Fibroblast of skin of right quadriceps (primary cell): ENCODE measurements at places on chromosomes 5 and 9.

DNA sequence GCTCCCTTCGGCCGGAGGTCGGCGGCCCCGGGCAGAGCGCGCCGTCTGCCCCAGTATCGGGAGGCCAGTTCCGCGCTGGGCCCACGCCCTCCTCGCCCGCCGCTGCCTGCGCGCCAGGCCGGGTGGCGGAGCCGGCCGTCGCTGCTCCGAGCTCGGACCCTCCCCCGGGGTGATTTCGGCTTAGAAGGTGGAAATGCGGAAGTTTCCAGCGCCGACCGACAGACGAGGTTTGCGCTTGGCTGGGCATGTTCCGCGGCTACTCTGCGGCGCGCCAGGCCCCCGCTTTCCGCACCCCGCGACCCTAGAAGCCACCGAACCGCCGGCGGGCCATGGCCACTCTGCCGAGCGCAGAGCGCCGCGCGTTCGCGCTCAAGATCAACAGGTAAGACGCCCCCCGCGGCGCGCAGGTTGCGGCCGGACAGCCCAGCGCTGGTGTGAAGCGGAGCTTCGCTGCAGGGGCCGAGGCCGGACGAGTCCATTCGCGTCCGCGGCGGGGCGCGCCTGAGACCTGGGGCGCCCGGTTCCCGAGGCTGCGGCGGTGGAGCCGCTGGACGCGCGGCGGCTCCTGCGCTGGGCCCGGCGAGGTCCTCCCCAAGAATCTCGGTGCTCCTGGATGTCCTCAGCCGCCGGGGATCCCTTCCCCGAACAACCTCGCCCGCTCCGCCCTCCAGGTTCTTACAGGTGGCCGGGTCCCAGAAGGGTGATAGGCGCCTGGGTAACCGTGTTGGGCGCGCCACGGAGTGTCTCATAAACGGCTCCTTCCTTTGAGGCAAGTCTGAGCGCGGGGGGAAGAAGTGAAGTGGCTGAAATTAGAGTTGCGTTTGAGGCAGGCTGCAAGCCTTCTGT is at the start of gene DOCK8:
TSS of gene DOCK8 (plus strand) at position 218 of the 846 bp plus-strand sequence. CDS start at position 330, 112 bp downstream.
- no peak for DNase-seq

DNA sequence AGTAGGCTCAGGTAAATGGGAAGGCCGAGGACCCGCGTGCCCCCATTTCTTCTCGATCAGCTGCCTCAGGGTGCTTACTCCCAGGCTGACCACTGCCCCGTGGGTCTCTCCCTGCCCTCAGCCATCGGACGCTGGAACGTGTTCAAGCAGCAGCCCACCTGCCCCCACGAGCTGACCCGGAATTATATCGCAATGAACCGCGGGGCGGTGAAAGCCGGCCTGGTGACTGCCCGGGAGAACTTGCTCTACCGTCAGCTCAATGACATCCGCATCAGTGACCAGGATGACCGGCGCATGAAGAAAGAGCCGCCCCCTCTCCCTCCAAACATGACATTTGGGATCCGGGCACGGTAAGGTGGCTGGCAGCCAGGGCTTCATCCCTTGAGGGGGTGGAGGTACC is 83.2 kb upstream of the BARHL1 start:
- no peak for DNase-seq

- DNase-seq: peak; percentile 65
These were observed 234.3 kb downstream of the CHSY3 start for GRCh38 chr5:130138406-130139045.

DNA sequence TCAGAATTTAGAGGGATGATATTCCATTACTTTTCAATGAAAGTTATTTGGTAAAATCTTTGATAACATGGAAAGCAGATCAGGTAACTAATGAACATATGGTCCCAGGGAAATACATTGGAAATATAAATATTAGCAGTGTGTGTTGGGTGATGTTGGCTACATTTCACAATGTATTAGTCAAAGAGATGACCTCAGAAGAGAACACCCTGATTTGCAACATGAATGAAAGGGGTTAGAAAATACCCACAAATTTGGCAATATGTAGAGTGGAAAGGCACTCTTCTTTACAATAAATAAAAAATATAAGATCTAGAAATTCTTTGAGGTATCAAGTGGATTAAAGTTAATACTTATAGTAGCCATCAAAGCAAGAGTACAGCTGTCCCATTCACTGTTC is 606.7 kb downstream of the PSAT1 start:
- no peak for DNase-seq

GRCh38 chr9:19284729-19285128 is 54.2 kb downstream of the DENND4C start:
- no peak for DNase-seq

DNA sequence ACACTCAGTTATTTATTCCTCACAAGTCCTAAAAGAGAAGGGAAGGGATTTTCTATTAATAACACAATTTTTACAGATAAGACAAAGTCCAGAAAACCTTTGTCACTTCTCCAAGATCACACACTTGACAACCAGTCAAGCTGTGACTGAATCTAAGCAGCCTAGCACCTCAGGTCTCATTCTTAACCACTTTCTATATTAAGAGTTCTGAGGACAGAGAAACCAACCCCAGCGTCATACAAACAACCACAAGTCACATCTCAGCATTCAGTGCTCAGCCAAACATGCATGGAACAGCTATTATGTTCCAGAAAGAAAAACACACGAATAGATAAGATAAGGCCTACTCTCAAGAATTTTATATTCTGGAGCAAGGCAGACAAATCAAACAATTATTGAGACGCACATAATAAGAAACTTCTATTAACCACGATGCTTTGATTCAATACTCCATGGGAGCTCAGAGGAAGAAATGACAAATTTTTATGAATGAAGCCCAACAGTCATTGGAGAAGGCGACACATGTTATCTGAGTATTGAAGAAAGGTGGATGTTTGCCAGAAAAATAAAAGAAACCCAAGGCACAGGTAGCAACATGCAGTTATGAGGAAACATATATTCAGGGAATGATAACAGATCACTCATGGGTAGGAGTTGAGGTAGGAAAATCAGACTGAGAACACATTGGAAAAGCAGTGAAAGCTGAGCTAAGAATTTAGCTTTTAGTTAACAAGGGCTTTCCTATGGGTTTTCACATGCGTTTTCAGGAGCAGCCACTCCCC is 113.1 kb downstream of the HTR4 start:
- no peak for DNase-seq

DNA sequence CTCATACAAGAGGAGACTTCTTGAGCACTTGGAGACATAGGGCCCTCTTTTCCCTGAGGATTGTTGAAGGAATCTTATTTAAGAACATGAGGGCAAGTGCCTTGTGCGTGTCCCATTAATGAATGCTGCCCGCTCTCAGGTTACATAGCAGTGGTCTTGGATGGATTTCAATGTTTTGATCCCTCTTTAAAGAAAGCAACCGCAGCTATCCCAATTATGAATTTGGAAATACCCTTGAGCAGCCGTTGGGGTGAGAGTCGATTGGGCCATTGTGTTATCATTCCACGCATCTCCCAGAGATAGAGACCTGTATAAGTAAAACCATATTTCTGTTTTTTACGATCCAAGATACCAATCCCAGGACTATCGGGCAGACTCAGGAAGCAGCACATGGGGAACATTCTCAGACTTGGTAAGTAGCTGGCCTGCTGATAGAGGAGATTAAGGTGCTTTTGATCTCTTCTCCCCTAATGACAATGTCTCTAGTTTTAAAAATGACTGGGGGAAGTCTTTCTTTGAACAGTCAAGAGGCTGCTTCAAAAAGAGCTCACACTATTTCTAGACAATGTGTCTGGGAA is 145.3 kb downstream of the MACROH2A1 start:
- DNase-seq: peak; percentile 70

- DNase-seq: peak; percentile 35
These were observed 1244.1 kb upstream of the ACO1 start for GRCh38 chr9:31140316-31140715.

- DNase-seq: no peak
These were observed 33.3 kb upstream of the CDKN2AIPNL start for GRCh38 chr5:134444941-134445471.

DNA sequence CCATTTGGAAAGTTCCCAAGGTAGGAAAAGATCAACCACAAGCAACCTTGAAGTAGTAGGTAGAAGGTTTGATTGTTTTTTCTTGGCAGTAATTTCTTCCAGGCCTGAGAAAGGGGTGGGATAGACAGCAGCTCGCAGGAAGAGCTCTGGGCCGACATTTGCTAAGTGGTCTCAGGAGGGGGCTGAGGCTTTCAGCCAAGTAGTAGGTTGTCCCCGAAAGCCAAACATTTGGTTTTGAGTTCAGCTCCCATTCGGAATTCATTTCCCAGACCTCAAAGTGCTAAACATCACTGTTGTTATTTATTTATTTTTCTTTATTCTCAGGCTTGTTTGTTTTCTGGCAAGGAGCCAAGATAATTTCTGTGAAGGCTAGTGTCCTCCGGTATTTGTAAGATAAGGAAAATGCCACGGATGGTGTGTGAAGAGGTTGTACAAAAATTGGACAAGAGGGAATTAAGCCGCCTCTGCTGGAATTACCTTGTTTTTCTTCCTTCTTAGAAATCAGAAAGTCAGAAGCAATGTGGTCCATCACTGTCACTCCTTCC is 112.1 kb downstream of the KIF4B start:
- DNase-seq: no peak

- DNase-seq: peak; percentile 99
These were observed 352.7 kb downstream of the SPOCK1 start for GRCh38 chr5:137146402-137146890.

- DNase-seq: no peak
These were observed 82.7 kb downstream of the PARP8 start for GRCh38 chr5:50749181-50749580.

GRCh38 chr9:117720066-117720465 is 15.9 kb downstream of the TLR4 start:
- DNase-seq: no peak

- peak; percentile 69 for DNase-seq
These were observed 15.2 kb downstream of the TMEM171 start for GRCh38 chr5:73135429-73136054.

DNA sequence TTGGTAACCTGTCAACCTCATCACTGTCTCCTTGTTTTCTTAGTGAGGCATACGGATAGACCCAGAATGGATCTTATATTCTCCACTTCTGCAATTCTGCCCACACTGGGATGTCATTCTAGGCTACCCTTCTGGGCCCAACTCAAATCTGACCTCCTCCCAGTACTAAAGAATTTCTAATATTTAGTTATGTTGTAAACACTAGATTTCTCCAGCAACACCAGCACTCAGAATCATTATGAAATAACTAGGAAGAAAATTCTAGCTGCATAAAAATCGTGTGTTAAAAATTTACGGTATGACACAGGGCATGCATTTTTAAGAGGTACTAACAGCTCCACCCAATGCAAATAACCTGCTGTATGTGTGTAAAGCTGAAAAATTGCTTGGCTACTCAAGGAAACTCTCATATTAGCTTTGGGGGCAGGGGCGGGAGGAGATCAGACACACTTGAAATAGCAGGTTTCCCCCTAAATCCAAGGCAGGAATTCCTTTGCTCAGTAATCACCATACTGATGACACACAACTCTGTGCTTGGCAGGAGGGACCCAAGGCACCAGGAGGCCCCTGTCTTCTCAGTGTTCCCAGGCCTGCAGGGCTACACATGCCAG is 27.3 kb downstream of the MACROH2A1 start:
- peak; percentile 78 for DNase-seq

- DNase-seq: no peak
These were observed 25.4 kb upstream of the NR3C1 start for GRCh38 chr5:143428738-143429420.

- DNase-seq: no peak
These were observed 141.7 kb upstream of the STK32A start for GRCh38 chr5:147093138-147093537.

DNA sequence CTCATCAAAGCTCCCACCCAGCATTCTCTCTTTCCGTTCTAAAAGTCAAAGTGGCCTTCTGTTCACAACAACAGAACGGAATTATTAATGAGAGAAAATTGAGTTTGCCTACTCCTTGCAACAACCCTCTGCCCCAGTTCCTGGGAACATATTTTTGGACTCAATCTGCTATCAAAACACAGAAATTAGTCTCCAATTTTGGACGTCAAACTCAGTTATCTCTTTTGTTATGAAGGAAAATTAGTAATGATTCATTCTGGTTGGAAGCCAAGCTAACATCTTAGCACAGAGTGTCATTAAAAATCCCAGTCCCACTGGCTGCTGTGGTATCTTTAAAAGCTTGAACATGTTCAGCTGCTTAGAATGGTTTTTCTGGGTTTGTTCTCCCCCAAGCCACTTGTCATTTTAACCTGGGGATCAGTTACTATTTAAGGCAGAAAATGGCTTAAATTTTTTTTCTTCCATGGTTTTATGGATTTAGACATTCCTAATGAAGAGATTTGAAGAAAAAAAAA is 343.2 kb downstream of the TRIM32 start:
- no peak for DNase-seq

- no peak for DNase-seq
These were observed 83.2 kb downstream of the CDH9 start for GRCh38 chr5:26955161-26955560.

GRCh38 chr9:73152543-73152844 is 829 bp downstream of the ANXA1 start:
- peak; percentile 85 for DNase-seq

GRCh38 chr5:154713615-154714125 is 41.5 kb upstream of the LARP1 start:
- DNase-seq: no peak

- DNase-seq: no peak
These were observed 339.0 kb upstream of the POU5F2 start for GRCh38 chr5:94080390-94080789.

- no peak for DNase-seq
These were observed 797 bp downstream of the TOR2A start for GRCh38 chr9:127734247-127734746.

- peak; percentile 95 for DNase-seq
These were observed 31.6 kb downstream of the PTGS1 start for GRCh38 chr9:122402403-122402871.

- DNase-seq: peak; percentile 95
These were observed 1273.0 kb downstream of the EFNA5 start for GRCh38 chr5:106397700-106398099.

DNA sequence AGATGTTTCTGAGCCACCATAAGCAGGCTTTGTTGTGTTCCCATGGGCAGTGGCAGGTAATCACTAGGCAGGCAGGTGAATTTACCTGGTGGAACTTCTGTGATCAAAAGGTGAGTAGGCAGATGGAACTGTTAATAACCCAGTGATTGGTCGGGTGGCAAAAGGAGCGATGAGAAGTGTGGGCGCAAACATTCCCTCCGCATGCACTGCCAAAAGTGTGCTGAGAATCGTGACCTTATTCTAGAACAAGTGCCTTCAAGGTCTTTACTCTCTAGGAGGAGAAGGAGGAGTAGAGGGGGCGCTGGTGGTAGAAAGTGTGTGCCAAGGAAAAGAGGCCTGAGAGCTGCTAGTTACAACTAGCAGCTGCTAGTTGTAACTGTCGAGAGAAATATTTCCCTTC is 3.3 kb downstream of the OTULINL start:
- DNase-seq: no peak

DNA sequence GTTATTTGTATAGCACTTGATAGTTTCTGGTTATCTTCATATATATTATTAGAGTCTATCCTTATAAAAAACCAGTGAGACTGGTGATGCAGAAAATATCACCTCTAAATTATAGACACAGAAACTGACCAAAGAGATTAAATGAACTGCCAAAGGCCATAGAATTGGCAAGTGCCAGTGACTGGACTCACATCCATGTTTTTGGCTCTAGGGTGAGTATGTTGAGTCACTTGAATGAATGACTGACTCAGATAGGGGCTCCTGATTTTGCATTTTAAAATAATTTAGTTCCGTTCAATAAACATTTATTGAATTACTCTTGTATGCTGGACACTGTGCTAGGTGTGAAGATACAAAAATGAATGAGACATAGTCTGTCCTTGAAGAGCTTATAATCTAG is 70.7 kb downstream of the NR2F1 start:
- DNase-seq: no peak

GRCh38 chr9:37301042-37301853 is 121.2 kb upstream of the GRHPR start:
- no peak for DNase-seq

- DNase-seq: no peak
These were observed 4.4 kb upstream of the C9orf153 start for GRCh38 chr9:86263876-86264275.
